Activated T-cell treated with anti-CD3 and anti-CD28 coated beads for 48 hours (primary cell): ENCODE measurements at places on chromosomes 3 and 15.

DNA sequence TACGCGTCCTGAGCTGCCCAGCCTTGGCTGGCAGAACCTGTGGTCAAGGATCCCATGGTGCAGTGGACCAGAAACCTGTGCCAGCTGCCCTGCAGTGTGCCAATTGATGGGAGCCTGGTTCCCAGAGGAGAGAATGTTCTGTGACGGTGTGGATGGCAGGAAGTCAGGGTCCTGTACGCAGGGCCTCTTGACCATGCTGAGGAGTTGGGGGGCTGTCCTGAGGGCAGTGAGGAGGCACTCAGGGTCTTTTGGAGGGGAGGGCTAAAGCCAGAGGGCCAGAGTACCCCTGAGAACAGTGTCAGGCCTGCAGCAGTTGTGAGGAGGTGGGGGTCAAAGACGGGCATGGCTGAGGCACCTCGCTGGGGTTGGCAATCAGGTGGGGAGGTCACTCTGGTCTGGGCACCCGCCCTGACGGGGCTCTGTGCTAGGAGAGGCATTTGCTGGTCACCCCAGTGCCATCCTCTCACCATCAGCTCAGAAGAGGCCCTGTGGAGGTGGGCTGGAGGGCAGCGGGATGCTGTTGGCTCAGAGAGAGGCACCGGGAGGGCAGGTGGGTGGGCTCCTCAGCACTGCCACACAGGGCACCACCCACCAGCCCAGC, 61.0 kb downstream of the SCN5A start:
- no peak for DNase-seq

GRCh38 chr15:33098094-33099058, 96.1 kb downstream of the FMN1 start:
- DNase-seq = no peak

DNA sequence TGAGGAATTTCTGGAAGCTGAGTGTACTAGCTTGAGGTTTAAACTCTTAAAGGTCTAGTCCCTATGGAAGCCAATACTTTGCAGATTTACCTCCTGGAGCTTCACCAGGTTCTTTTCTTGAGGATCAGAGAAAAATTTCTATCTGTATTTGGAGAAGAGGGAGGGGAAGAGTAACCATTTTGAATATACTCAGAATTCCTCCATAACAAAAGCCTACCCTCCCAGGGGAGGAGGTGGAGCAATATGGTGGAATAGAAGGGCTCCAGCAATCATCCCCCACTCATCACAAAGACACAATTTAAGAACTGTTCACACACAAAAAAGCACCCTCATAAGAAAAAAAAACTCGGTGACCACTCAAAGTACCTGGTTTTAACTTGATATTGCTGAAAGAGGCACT, 36.0 kb upstream of the PEX5L start:
- no peak for DNase-seq

DNA sequence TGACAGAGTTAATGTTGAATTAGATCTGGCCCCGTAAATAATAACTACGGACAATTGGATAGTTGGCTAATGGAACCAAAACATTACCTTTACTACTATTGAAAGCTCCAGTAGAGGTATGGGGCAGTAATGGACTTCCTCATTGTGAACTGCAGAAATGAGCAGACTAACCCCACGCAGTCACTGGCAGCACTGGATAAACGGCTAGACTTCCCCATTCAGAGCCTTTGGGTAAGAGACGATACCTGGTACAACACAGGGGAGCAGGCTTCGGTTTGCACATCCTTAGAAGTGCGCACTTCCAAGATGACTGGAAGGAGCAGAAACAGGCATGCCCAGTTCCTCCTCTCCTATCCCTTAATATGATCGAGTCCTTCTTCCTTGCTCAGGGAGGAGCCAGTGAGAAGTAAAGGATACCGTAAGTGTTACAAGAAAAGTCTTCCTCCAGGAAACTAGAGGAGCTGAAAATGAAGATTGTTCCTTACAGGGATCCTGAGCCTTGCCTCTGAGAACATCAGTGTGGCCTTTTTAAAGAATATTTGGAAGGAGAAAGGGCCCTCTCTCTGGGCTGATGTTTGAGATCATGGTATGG, 100.5 kb upstream of the NECTIN3 start:
- DNase-seq = no peak

- no peak for DNase-seq
Observed at GRCh38 chr3:150784747-150785125, 21.8 kb upstream of the SIAH2 start.

DNA sequence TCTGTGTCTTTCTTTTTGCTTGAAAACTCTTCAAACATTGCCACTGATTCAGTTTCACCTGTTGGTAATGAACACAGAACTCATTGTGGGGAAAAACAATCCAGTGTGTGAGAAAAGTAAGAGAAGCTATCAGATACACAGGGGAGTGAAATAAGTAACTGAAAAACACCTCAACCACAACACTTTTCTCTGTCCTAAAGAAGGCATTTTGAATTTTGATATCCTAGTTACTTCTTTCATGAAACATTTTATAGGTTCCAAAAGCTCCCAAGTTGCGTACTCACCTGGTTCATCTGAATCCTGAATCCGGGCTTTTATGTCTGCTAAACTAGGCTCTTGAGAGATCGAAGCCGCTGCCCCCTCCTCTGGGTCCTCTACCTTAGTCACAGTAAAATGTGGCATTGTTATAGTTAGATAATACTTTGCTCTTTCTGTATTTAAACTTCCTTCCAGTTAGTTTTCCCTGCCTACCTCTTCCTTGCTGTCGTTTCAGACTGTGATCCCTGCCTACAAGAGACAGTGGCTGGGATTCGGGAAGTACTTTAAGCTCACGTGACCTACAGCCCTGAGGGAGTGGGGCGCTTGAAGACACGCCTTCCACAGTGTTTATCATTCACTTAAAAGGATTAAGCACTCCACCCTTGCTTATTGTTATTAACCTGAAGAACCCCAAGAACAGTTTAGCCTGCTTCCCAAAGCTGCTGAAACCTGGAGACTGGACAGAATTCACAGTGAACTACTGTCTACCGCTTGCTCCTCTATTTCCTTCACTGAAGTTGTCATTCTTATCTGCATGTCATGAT, 19.1 kb downstream of the SLC12A6 start:
- no peak for DNase-seq

- DNase-seq = no peak
Observed at GRCh38 chr3:172525116-172525613, 1.9 kb upstream of the TNFSF10 start.

GRCh38 chr15:60591496-60592370, 112.8 kb upstream of the ICE2 start:
- peak; percentile 42 for DNase-seq

GRCh38 chr3:142660893-142661292, 62.9 kb upstream of the TRPC1 start:
- DNase-seq = no peak

- DNase-seq = no peak
Observed at GRCh38 chr3:53303549-53303948, 43.8 kb downstream of the DCP1A start.

DNA sequence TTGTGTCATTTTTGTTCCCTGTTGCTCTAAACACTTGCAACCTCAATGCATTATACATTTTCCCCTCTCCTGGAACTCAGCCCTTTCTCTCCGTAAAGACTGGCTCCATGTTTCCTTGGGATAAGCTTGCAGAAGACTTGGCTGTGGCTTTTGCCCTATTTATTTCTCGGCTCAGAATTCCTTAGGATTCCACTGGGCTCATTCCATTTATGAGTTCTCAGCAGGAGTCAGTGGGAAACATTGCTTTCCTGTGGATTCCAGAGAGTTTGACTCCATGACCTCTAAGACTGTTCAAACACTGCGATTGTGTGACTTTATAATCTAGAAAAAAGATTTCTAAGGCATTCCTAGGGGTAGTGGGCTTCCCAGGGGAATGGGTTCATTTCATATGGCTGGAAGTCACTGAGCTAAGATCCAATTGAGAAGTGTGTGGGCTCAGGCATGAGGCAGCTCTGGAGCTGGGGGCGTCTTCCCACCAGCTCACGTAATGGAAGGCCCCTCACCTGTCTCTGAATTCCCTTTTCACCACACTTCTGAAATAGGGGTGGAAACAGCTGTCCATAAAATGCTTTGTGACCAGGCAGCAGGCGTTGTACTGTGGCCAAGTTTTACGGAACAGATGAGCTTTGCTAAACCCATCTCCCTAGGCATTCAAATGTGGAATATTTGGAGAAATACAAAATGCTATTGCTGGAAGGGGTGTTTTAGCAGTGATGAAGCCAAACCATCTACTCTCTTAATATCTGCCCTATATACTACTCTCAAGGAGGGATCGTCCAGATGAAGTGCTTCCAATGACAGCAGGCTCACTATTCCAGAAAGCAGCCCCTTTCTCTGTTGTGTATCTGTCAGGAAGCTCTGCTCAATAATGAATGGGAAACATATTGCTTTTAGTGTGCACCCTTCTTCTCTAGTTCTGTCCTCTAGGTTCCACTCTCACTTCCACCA, 91.8 kb upstream of the BCL6 start:
- DNase-seq = no peak

GRCh38 chr3:29475305-29475840, 194.5 kb downstream of the RBMS3 start:
- DNase-seq = no peak

DNA sequence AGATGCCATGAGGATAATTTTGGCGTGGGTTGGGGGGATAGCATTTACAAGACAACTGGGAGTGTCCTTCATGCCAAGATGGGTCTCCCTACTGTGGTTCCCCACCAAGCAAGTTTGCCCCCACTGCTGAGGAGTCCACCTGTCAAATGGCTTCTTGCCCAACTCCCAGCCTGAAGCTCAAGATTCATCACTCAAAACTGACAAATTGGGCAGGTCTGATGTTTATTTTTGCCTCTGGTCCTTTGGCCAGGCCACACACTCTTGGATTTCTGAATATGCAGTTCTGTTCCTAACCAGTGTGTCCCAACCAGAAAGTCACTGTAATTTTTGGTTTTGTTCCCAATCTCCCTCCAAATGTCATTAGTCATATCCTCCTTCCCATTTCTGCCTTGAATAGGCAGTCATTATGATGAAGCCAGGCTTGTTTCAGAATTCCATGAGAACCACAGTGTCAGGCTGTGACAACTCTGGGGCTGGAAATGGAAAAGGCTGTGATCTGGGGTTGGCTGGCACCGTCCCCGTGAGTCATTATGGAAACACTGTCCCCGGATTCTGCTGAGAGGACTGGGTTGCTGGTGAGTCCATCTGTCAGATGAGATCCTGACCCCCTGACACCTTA, 29.3 kb upstream of the MEF2A start:
- DNase-seq = no peak

- DNase-seq = no peak
Observed at GRCh38 chr3:88610820-88611219, 461.1 kb downstream of the C3orf38 start.

DNA sequence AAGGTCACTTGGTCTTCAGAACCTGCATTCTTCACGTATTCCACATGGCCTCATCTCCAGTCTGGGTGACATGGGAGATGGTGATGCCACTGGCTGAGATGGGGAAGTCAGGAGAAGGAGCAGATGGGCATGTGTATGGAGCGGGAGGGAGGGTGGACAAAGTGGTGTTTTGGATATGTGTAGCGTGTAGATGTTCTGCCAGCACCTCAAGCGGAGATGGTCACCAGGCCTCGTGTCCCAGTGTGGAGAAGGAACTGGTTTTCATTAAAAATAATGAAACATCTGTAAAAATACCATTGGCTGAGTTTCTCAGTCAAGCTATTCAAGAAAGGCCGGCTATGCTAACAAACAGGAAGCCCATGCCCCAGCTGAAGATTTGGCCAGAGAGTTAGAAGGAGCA, 26.2 kb downstream of the LARP6 start:
- DNase-seq = no peak

DNA sequence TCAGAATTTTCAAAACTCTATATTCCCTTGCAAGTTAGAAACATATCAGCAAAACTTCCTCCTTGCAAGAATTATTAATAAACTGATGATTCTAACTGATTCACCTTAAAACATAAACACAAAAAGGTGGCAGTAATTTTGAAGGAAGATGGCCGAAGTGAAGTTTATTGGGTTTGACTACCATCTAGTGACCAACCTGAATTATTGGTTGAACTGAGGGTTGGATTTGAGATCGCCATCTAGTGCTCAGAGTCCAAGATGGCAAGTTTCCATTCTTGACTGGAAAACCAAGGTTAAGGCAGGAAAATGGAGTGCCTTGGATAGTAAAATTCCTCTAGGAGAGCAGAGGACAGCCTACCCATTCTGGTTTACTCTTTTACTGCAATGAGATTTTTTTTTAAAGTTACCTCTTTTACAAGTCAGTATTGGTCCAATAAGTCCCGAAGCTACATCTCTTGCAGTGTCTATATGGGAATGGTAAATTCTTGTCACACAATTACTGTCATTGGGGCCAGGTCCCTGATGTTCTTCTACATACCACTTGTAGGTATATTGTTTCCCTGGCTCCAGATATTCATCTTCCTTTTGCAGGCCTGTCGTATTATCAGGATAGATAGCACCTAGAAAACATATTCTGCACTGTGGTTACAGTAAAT, 51.6 kb upstream of the CP start:
- no peak for DNase-seq

DNA sequence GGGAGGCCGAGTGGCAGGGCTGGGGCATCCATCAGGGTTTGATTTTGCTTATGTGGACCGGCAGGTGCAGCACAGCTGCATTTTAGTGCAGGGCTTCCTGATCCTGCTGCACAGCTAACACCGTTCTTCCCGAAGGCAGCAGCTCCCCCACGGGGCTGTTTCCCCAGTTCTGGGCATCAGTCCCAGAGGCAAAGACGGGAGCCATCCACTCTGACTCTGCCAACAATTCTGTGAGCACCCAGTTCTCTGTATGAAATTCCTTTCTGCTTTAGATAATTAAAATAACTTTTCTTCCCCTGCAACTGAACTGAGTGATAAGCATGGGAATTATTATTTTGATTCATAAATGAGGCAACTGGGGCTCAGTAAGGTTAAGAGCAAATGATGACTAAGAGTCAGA, 262.9 kb upstream of the ATP10A start:
- DNase-seq = no peak

- DNase-seq = peak; percentile 42
Observed at GRCh38 chr15:74400915-74401757, 32.6 kb downstream of the SEMA7A start.

DNA sequence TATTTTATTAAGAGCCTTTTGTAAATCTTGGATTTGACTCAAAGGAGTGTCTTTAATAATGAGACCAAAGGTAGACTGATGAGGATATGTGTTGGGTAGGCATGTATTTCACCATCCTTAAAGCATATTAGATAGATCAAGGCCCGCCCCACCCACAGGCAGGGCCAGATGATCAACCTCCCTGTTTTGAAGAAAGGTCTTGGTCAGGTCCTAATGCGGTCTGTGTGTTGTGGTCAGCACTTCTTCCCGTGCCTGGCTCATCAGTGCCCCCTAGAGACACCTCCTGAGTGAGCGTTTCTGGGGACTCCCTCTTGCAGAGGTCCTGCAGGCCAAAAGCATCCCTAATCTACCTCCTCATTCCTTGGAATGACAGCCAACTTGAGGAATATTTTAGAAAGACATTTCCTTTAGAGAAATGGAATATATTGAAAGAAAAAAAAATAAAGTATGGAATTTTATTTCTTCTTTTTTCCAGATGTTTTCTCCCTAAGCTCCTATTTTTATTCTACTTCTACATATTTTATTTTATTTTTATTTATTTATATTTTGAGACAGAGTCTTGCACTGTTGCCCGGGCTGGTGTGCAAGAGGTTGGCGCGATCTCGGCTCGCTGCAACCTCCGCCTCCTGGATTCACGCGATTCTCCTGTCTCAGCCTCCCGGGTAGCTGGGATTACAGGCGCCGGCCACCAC, 6.0 kb downstream of the TM4SF4 start:
- DNase-seq = peak; percentile 40
